SK-N-SH (cell line): ENCODE measurements at places on chromosomes 4 and X.

DNA sequence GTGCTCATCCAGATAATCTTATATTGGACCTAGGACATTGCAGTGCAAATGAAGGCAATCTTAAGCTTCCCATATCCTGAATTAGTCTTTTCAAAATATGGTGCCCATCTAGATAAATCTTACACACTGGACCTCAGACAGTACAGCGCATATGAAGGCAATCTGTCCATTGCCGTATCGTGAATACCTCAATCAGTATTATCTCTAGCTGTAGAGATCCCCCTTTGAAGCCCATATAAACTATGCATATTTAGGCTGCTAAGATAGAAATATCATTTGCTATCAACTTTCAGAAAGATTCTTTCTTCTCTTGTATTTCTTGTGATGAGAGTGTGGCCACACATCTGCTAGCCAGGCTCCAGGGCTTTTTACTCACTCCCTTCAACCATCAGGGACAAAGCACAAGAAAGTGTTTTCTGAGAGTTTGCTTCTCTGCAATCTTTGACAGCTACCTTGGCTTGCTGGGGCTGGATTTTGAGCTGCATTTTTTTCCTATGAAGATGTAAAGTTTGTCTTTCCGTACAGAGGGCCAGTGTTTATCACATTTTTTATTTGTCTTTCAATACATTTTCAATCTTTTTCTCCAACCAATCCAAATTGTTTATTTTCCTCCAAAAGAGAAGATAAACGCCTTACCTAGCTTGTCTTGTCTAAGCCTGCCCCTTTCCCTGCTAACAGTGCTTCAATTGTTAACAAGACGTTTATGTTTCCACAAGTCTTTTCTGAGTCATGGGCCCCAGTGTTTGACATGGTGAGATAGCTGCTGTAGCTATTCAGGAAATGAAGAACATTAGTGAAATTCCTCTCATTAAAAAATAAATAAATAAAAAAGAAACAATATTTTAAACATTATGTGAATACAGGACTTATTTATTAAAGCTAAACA is 57.6 kb upstream of the FAT1 start:
- no peak for DNase-seq

GRCh38 chr4:100690812-100691211 is 173.0 kb upstream of the EMCN start:
- DNase-seq: no peak

- DNase-seq: no peak
Measured at GRCh38 chr4:97998203-97998602, 145.1 kb downstream of the STPG2 start.

DNA sequence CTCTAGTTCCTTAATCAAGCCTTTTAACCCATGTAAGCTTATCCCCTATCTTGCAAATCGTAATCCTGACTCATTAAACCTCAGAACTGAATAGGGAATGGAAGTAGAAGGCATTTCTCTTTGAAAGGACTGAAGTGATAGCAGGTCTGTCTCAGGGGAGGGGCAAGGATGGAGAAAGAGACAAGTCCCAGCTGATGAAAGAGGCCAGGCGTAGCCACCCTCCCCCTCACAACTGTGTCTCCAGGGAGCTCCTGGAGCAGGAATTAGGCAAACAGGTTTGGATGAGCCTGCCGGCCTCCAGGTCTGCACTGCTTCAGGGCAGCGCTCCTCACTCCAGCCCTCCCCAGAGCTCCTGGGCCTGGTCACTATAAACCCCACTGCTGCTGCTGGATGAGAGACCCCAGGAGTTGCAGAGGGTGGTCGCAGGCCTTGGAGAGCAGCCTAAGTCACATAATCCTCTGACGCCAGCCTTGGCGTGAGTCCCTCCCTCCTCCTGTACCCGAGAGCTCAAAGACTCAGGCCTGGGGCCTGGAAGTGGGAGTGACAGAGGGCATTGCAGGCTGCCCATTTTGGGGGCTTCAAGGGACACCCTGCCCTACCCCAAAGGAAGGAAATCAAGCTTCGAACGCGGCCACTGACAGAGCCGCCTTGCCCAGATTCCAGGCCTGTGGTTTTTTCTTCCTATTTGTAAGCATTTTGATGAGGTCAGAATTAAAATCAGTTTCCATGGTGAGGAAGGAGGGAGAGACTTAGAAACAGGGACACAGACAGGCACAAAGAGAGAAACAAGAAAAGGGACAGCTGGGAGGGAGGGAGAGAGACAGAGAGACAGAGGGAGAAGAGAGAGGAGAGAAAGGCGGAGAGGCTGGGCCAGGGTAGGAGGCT is 21.2 kb upstream of the MSX1 start:
- DNase-seq: no peak

DNA sequence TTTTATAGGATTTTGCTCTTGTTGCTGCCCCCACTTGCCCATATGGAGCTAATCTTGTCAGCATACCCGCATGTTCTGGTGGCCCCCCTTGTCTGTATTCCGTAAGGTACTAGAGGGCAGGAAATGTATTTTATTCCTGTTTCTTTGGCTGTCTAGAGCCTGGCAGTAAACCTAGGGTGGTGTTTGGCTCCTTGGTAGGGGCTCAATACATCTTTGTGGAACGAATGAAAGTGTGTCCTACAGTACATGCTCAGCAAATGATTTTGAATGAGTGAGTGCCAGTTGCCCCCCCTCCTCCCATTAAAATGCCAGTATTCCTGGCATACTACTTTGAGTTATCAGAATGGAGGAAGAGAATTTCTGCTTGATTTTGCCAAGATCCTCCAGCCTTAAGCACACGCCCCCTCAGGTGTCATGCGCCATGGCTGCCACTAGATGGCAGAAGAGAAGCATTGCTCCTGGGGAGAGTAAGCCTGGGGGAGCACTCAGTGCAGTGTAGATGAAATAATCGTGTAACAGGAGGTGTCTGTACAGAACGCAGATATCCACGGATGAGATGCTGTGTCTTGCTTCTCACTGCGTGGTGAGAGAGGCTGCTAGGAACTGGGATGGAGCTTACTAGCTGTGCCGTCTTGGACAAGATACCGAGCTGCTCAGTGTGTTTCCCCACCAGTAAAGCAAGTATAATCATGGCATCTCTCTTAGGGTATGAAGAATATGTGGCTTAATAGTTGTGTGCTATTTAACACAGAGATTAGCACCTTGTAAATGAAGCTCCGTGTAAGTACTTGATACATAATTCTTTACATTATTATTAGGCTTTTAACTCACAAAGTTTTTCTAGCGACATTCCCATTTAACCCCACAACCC is 17.2 kb upstream of the RNF212 start:
- peak; percentile 79 for DNase-seq

GRCh38 chr4:34293459-34293858 is 1950.9 kb downstream of the ARAP2 start:
- no peak for DNase-seq

DNA sequence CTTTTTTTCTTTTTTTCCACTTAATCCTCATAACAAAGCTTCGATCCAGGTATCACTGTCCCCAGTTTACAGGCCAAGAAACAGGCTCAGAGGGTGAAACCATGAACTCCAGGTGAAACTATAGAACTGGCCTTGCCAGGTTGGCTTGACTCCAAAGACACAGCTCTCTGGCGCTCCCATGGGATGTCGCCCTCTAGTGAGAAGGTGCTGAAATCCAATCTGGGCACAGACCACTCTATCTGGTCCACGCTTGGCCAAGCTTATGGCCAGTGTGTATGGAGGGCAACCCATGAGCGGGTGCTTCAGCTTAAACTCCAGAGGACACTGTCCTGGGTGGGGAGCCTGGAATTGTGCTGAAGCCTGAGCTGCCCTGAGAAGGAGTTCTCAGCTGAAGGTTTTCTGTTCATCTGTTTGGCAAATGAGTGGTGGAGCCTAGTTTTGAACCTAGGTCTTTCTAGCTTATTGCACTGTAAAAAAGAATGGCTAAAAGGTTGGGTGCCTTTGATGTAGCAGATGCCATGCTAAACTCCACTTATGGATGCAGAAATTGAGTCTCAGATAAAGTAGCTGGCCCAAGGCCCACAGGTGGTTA is 70.5 kb downstream of the SEL1L3 start:
- peak; percentile 50 for DNase-seq

GRCh38 chrX:153732401-153732800 is 7.7 kb downstream of the ABCD1 start:
- DNase-seq: no peak

DNA sequence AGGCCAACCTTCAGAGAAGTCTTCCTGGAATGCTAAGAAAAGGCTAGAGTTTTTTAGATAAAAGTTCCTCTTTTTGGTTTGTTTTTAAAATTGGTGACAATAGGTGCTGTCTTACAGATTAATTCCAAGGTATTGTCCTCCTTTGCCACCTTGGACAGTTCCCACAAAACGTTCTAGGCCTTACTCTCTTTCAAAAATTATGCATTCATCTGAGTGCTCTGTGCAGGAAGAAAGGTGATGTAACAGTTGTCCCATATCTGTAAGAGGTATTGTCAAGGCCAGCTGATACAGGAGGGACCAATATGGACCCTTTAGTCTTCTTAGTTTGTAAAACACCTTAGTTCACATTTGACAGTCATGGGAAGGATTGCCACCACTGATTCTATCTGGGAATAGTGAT is 15.9 kb upstream of the CXCL5 start:
- no peak for DNase-seq

DNA sequence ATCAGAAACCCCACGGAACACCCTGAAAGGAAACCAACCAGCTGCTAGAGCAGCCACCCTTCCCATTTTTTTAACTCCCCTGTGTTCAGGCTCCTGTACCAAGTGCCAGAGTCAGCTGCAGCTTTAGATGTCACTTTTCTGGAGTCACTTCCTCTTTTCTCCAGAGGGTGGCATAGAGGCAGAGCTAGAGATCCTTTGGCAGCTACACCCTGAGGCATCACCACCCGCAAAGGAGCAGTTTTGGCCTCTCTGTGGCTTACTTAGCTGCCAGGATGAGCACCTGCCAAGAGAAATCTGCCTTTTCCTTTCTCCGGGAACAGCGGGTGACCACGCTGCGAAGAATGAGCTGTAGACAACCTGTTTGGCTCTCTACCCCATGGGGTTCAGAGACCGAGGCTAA is 58.0 kb upstream of the CHRDL1 start:
- DNase-seq: peak; percentile 20

- no peak for DNase-seq
Measured at GRCh38 chr4:24932515-24933225, 19.8 kb upstream of the CCDC149 start.

DNA sequence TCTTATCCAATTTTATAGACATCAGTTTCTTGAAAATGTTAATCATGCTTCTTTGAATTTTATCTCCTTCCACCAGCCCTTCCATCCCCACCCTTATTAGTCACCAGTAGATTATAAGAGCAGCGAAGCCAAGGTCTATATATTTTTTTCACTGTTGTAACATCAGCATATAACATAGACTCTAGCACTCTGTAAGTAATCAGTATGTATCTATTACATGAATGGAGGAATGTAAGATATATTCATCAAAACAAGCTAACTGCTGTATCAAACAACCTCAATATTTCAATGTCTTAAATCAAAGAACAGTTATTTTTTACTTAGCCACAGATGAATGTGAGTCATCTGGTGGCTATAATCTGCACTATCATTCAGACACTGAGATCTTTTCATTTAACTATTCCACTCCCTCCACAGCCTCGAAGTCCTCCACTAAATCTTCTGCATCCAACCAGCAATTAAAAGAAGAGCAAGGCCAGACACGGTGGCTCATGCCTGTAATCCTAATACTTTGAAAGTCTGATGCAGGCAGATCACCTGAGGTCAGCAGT is 178.9 kb downstream of the CENPC start:
- no peak for DNase-seq

- DNase-seq: peak; percentile 19
Measured at GRCh38 chrX:72180539-72180938, 1.0 kb upstream of the PIN4 start.

- DNase-seq: no peak
Measured at GRCh38 chrX:38796946-38797345, 4.3 kb upstream of the MID1IP1 start.

GRCh38 chr4:141207961-141208360 is 12.7 kb upstream of the ZNF330 start:
- no peak for DNase-seq

DNA sequence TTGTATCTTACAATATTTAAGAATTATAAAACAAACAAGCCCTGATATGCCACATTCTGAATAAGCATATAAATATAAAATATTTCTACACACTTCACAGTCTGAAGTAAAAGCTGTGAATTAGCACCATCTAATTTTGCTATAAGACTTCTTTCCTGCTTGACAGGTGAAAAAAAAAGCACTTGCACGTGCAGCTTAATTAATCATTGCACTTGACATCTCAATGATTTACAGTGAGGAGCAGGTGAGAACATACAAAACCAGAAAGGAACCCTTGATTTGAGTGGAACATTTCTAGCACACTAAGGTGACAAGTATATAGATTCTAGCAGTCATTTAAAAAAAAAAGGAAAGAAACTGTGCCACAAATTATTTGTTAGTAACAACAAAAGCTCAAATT is 47.9 kb downstream of the CHIC2 start:
- no peak for DNase-seq

GRCh38 chr4:106316773-106317409 is 541 bp downstream of the AIMP1 start:
- peak; percentile 12 for DNase-seq

DNA sequence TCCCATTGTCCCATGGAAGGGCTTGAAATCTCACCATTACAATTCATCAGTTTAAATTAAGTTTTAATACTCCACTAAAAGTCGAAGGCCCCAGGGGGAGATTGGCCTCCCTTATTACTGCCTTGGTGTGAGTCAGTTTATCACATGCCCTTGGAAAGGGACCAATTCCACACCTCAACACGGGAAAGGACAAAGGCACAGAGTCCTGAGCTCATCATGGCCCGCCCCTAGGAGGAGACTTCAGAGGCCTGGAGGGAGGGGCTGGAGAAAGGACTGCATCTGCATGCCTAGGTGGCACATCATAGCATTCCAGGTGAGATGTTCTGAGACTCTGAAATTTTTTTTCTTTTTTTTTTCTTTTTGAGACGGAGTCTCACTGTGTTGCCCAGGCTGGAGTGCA is 2.8 kb upstream of the SEL1L3 start:
- no peak for DNase-seq

DNA sequence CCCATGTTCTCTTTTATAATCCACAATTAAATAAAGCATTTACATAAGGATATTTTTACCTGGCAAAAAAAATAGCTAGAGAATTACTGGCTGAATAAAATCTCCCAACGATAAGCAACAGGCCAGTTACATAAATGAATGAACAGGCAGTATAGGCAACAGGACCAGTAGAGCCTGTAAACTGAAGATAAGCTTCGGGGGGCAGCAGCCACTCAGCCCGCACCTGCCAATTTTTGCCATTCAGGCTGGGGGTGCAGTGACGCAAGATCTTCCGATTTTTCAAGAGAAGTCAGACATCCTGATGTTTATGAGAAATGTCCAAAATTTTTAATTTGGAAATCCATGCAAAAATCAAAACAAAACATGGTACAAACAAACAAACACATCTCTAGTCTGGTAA is 49.0 kb upstream of the CDKN2AIP start:
- DNase-seq: no peak

DNA sequence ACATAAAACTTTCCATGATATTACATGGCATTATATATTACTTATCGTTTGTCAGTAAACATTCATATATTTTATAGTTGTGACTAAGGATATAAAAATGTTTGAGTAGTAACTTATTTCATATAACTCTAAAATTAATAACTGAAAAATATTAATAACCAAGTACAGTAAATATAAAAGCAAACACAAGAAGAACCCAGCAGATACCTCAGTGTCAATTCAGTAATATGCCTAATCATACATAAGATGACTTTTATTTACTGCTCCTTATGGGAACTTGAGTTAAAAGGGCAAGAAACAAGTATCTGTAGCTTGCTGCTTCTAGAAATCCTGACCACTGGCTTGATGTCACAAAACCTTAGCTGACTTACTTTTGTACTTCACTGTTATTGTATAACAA is 28.4 kb upstream of the MAPK10 start:
- no peak for DNase-seq
